ENCODE measurements at places on chromosomes 3 and 15.

DNA sequence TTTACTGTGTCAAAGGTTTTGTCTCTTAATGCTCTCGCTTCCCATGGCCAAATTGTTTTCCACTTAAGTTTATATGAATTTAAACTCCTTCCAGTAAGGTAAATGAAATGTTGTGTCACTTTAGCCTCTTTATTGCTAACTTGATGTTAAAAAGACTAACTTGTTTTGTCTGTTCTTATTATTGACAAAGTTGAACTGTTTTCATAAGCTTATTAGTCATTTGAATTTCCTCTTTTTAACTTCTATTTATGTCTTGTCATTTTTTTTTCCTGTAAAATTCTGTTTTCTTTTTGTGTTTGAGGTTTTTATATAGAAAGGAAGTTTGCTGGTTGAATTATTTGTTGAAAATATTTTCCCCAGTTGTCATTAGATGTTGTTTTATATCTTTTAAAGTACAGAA lies 25.8 kb downstream of the FAM98B start:
- DNase-seq: no peak

GRCh38 chr3:190581041-190581541 lies 67.2 kb downstream of the IL1RAP start:
- DNase-seq: no peak

- no peak for DNase-seq
These were observed 323.0 kb upstream of the SEMA6D start for GRCh38 chr15:47394286-47394809.

DNA sequence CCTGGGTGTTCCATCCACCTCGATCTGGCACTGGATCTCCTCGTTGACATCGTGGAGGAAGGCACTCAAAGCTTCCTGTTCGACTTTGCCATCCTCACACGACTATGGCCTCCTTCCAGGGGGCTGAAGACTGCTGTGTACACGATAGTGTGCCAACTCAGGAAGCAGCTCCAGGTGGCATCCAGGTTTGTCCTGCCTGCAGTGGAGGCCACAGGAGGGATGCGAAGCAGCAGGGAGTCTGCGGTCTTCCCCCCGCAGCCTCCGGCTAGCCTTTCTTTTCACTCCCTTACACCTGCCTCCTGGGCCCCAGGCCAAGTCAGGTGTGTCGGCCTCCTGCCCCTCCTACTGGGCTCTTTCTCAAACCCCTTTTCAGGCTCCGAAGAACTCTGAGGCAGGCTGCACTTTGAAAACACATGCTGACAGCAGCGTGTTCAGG lies 32.2 kb downstream of the SYNM start:
- DNase-seq: no peak

GRCh38 chr15:79617071-79617470 lies 184.9 kb downstream of the MINAR1 start:
- DNase-seq: no peak

DNA sequence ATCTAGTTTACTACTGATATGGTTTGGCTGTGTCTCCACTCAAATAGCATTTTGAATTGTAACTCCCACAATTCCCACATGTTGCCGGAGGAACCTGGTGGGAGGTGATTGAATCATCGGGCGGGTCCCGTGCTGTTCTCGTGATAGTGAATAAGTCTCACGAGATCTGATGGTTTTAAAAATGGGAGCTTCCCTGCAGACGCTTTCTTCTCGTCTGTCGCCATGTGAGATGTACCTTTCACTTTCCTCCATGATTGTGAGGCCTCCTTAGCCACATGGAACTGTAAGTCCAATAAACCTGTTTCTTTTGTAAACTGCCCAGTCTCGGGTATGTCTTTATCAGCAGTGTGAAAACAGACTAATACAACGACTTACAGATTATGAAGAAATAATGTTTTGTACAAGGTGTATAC lies 35.6 kb upstream of the PYDC2 start:
- no peak for DNase-seq

DNA sequence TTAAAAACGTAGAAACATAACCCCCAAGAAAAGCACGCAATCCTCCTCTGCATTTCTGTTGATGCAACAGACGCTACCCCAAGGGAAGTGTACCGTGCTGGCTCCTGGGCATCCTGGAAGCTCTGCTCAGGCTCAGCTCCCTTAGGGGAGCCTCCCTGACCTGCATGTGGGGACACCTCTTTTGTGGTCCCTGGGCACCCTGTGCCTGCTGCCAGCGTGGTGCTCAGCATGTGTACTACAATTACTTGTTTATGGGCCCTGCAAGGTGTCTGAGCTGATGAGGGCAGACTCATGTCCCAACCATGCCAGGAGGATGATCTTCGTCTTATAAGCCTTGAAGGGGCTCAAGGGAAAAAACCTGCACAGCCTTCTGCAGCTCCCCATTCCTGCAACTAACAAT lies 18.3 kb downstream of the EHD4 start:
- no peak for DNase-seq

DNA sequence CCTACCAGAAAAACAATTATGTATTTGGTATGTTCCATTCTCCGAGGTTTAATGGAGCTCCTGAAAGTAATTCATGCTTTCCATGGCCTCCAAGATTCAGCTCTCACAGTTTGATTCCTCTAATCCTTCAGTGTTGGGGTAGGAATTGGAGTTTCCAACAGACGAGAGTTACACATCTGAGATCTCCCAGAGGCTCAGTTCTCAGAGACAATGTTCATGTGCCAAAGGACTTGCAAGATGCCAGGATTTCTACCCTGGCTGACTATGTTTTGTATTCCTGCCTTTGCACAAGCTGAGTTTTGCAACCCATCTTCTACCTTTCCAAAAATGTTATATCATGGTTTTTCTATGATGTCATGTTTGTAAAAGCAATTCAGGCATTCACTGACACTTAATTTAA lies 322.9 kb downstream of the ERC2 start:
- DNase-seq: no peak

DNA sequence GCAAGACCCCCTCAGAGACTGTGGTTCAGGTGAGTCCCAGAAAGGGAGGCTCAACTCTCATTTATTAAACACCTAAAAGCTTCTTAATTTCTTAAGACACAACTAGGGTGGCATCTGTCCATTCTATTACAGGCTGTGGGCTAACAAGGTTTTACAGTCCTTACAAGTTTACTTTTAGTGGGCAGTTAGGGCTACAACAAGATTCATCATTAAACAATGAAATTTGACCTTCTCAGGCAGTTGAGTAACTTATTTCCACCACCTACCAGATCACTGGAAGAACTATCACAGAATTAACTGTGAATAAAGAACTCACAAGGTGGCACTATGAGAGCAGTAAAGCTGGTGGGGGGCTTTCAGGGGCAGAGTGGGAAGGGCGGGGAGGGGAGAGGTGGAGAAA lies 132.6 kb downstream of the PLD1 start:
- DNase-seq: no peak

DNA sequence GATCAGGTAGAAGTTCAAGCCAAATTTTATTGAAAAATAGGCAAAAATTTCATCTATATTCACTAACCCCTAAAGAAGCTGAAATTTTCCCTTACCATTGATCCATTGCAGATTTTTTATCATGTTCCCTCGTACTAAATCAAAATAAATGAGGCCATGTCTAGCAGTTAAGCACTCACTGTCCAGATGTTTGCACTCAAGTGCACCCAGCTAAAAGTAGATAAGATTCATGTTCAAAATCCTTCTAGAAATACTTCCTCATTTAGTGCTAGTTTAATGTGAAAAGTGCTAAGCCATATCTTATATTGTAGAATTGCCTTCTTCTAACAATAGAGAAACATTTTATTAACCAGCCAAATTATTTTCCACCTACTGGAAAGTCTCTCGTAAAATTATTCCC lies 164.7 kb upstream of the UBE2E2 start:
- no peak for DNase-seq

GRCh38 chr3:73656241-73656890 lies 31.6 kb upstream of the PDZRN3 start:
- no peak for DNase-seq

- DNase-seq: no peak
These were observed 66.2 kb upstream of the TSC22D2 start for GRCh38 chr3:150341891-150342290.

GRCh38 chr3:51954105-51954504 lies 1.1 kb upstream of the GPR62 start:
- no peak for DNase-seq

DNA sequence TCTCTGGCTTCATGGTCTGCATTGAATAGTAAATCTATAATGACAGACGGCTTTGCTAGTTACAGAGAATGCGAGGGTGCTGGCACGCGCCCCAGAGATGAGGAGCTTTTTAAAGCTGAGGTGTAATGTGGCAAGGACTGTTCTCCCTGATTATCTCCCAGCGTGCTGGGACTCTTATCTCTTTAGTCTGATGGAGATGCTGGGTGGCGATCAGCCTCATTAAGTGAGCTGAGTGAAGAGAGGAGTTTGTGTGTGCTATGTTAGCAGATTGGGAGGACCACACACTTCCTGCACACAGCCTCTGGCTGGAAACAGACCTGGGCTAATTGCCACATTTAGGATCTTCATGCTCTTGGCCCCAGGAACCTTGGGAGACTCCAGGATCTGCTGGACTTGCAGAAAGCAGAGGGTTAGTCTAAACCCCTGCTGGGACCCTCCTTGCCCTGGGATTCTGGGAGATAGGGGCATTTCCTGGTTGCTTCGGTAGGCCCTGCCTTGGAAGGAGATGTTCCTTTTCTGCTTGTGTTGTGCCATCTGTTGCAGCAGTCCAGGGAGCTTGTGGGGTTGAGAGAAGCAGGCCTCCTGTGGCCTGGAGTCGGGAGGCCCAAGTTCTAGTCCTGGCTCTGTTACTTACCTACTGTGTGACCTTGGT lies 15.0 kb downstream of the PDIA5 start:
- no peak for DNase-seq

DNA sequence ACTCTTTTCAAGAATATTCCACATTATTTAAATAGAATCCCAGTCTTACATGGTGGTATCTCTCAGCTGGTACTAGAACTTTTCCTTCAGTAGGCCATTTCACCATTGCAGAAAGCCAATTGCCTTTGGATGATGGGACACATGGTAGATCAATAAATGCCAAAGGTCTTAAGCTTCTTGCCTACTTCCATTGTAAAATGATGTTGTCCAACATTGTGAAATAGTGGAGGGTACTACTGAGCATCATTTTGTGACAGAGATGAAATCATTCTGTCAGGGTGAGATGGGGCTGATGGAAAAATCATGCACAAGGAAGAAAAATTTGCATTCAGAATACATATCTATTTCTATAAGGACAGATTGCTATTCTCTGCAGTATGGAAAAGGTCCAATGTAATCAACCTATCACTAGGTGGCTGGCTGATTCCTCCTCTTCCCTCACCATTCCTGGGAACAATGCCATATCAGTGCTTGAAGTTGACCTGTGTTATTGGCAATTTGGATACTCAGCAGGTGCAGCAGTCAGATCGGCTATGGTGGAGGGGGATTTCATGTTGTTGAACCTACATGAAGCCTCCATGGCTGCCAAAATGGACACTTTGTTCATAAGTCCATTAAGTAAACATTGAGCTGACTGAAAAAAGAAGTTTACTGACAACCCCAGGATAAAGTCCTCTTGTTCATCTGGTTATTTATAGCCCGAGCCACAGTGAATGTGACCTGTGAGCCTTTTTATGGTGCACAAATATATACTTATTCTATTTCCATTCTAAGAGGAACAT lies 596.9 kb upstream of the ARPP21 start:
- DNase-seq: no peak

DNA sequence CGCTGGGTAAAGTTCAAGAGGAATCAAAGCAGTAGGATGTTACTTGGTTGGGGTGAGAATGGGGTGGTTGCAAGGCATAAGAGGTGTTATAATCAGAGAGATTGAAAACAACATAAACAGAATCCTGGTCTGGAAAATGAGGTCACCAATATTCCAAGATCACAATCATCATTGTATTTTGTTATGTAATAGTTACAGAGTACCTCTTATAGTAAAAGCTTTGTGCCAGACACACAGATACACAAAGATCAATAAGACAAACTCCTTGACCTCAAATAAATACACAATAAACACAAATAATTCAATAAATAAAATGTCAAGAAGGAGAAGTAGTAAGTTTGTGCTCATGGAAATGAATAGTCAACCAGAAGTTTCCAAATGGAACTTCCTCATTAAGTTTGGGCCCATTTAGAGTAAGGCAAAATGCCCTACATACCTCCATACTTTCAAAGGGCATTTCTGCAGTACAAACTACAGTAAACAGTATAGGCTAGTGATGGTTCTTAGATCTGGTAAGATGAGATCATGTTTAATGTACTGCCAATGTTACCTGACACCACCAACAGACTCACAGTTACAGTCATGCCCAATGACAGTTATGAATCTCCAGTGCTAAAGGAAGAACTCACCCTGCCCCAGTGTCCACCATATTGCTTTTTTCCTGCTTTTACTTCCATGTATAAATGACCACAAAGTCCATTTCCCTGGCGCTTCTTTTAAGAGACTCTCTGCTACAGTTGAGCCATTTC lies 93.4 kb downstream of the KCNMB2 start:
- DNase-seq: no peak

DNA sequence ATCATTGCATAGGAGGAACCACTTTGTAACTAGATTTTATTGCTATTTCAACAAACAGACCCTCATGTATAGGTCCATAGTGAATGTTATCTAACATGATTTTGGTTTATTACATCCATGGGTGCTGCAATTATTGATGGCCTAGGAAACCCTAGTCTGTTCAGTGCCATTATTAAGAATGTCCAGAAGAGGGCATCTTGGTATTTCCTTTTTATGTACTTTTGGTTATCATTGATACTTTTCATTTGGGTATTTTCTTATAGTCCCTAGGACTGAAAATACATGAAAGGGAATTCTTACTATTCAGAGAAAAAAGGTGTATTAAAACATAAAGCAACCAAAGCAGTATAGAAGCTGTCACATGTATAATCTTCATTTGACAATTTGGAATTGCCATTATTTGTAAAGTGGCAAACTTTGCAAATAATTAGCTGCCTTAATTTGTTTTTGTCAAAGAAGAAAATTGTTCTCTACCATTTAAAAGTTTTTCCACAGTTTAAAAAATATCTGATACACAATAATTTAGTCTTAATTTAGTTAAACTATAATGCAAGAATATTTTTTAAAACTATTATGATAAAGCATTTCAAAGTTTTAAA lies 48.7 kb downstream of the CNOT10 start:
- no peak for DNase-seq

DNA sequence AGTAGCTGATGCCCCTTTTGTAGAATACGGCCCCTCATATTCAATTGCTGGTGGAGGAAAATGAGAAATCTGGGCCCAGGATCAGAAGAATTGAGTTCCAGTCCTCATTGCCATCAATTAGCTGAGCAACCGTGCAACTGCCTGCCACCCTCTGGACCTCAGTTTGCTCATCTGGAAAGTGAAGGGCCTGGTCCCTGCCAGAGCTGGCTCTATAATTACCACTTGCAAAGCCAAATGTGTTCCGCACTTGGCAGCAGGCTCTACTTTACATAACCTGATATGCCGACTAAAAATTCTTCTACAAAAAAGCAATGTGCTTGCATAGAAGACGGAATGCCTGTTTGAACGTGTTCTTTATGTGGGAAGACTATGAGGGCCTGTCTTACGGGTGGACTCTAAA lies 8.6 kb upstream of the ITGB5 start:
- DNase-seq: no peak

GRCh38 chr3:190533511-190534281 lies 19.8 kb downstream of the IL1RAP start:
- DNase-seq: no peak

All from effector CD4-positive, alpha-beta T cell (primary cell).